Iris pigment epithelial cell (primary cell): ENCODE measurements at places on chromosomes 13 and 19.
A peak's percentile ranks its signal among the peaks of the same experiment; 100 is the strongest.

GRCh38 chr13:44197791-44198770 lies 175.5 kb upstream of the SERP2 start:
- DNase-seq, result peak; percentile 22

DNA sequence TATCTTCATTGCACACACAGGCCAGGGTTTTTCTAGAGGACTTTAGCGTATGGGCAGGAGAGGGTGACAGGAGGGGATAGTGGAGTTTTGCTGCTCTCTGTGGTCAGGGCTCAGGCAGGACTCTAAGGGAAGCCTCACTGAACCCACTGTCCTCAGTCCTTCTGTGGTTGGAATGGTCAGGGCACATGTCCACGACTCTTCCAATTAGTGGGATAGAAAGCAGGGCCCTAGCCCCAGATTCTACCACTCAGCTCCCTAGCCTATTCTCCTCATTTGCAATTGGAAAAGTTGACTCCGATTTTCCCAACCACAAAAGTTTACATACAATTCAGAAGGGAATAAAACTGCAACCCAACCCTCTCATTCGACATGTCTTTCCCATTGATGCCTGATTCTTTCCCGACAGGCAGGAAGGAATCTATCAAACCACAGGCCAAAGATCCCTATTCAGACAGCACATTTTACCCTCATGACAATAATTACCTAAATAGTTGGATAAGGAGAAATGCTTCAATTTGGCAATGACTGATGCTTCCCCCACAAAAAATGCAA lies 38.2 kb downstream of the TGDS start:
- DNase-seq, result no peak

DNA sequence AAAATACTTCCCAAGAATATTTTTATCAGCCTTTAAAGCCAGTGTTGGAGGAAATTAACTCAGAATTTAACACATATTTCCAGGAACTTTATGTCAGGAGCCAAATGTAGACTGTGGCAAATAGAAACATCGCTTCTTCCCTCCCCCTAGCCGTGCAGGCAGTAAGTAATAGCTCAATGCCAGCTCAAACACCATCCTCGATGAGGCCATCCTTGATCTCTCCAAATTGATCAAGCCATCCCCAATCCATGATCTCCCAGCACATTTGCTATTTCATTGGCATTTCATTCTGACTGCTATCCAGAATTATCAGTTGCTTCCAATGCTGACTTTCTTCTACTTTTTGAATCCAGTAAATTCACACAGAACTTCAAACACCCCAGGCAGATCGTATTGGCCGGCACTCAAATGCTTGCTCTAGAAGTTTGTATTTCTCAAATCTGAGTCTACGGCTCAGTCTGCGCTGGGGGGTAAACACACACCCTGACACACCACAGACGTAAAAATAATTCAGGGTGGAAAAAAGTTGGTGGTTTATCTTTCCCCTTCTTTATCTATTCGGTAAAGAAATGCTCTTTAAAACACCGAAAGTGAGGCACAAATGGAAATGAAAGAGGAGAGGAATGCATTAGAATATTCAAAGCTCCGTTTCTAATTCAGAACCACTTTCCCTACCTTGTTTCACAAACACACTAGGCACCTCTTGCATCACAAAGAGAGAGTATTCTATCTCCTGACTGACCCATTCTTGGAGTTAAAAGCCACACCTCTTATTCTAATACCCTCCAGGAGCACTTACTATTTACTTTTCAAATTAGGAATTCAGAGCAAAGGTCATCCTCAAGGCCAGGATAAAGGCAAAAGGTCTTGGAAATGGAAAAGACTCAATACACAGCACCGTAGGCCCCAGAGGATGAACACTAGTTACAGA lies 991 bp downstream of the OBI1 start:
- DNase-seq, result peak; percentile 32

DNA sequence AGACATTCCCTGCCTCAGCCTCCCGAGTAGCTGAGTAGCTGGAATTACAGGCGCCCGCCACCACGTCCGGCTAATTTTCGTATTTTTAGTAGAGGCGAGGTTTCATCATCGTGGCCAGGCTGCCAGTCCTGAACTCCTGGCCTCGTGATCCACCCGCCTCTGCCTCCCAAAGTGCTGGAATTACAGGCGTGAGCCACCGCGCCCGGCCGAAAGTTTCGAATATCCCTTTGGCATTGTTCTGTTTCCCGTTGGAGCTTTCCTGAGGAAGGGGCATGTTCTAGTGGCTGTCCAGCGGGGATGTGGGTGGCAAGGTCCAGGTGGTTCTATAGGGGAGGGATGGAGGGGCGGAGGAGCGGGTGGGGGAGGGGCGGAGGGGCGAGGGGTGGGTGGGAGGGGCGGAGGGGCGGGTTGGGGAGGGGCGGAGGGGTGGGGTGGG lies 2.1 kb upstream of the BSG start:
- no peak for DNase-seq

DNA sequence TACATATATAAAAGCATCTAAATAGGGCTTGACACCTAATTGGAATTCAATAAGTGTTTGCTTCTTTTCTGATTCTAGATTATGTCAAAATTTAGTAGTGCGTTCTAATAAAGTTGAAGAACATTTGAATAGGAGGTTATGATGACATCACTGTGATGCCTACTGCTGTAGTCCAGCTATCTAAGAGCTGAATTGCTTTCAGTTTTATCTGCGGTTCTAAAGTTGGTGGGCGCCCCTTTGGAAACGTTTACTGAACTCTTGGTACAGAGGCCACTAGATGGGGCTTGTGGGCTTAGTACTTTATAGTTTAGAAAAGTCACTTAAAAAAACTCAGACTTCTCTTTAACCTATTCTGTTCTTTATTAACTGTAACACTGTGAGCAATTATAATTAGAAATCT lies 776.9 kb downstream of the GPC5 start:
- DNase-seq, result peak; percentile 63

DNA sequence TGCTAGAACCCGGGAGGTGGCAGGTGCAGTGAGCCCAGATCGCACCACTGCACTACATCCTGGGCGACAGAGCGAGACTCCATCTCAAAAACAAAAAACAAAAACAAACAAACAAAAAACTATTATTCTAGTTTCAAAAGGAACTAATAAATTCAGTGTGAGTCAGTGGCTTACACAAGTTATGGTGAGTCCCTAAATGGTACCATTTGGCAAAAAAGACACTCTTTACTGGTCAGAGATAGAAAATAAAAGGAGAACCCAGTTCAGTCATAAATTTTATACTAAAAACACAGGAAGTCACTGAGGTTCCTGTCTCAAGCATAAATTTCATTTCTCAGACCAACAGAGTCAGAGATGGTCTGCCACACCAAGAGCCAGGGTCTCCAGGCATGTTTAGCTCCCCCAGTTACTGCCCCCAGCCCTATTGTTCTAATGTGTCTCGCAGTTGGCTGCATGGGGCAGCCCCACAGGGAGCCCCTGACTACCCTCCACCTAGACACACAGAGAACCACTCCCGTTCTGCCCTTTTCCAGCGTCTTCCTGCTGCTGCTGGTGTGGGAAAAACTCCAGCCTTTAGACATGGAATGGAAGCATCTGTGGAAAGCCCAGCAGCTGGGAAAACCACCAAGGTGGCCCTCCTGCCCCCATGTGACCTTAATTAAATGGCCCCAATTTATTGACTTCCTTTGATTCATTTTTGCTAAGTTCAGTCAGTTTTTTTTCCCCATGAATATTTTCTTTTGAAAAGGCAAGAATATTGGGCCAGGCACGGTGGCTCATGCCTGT lies 12.2 kb downstream of the THSD1 start:
- DNase-seq, result no peak

- no peak for DNase-seq
Observed at GRCh38 chr13:109205315-109205714, 575.9 kb downstream of the MYO16 start.

DNA sequence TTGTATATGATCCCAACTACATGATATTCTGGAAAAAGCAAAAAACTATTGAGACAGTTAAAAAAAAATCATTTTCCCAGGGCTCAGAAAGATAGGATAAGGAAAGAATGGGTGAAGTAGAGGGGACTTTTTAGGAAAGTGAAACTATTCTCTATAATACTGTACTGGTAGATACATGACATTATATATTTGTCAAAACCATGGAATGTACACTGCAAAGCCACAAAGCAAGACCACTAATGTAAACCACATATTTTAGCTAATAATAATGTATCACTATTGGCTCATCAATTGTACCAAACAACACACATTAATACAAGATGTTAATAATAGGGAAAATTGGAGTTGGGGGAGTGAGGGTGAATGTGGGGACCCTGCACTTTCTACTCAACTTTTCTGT lies 182.6 kb downstream of the EFNB2 start:
- peak; percentile 51 for DNase-seq

DNA sequence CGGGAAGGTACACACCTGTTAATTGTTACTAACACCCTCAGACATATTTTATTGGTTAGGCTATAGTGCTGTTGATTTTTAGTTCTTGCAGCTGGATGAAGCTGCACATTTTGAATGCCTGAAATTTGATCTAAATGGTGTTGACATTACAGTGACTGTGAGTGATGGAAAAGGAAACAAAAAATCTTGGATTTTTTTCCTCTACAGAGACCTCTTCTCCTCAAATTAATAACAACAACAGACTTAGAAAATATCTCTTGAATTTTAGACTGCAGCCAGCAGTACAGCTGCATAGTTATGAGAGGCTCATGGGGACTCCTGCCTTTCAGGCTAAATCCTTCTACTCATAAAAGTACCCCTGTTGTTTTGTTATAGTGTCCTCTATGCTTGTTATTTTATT lies 500.5 kb upstream of the SPRY2 start:
- no peak for DNase-seq

- no peak for DNase-seq
Observed at GRCh38 chr13:98442391-98443230, 134.3 kb downstream of the STK24 start.

GRCh38 chr13:23960566-23961156 lies 63.4 kb upstream of the C1QTNF9B start:
- peak; percentile 47 for DNase-seq

GRCh38 chr13:111114362-111115060 lies 599 bp upstream of the ARHGEF7 start:
- peak; percentile 27 for DNase-seq

DNA sequence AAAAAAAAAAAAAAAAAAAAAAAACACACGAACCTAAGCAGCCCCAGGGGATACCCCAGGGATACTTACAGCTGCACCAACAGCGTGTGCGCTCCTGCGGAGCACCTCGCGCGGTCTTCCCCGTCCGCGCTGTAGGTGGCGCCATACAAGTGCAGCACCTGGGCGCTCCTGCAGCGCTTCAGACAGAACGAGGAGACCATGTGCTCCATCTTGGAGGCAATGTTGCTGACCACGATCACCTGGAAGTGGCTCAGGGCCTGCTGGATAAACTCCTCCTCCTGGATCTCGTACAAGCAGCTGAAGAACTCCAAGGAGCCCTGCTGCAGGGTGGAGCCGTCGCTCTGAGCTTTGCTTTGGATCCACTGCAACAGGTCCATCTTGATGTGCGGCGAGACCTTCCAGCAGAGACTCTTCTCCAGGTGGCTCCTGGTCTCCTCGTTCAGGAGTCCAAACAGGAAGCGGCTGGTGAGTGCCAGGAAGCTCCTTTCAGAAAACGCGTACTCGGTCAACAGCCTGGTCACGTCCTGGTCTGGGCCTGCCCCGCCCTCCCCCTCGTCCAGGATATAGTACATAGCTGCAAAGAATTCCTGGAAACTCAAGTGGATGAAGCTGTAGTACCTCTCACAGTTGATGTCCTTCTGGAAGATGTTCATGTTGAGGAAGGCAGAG lies 14.5 kb downstream of the NLRP12 start:
- DNase-seq, result no peak

GRCh38 chr19:14556662-14557188 lies 15.1 kb downstream of the NDUFB7 start:
- DNase-seq, result peak; percentile 83

GRCh38 chr19:22622020-22622419 lies 12.1 kb upstream of the ZNF492 start:
- no peak for DNase-seq

DNA sequence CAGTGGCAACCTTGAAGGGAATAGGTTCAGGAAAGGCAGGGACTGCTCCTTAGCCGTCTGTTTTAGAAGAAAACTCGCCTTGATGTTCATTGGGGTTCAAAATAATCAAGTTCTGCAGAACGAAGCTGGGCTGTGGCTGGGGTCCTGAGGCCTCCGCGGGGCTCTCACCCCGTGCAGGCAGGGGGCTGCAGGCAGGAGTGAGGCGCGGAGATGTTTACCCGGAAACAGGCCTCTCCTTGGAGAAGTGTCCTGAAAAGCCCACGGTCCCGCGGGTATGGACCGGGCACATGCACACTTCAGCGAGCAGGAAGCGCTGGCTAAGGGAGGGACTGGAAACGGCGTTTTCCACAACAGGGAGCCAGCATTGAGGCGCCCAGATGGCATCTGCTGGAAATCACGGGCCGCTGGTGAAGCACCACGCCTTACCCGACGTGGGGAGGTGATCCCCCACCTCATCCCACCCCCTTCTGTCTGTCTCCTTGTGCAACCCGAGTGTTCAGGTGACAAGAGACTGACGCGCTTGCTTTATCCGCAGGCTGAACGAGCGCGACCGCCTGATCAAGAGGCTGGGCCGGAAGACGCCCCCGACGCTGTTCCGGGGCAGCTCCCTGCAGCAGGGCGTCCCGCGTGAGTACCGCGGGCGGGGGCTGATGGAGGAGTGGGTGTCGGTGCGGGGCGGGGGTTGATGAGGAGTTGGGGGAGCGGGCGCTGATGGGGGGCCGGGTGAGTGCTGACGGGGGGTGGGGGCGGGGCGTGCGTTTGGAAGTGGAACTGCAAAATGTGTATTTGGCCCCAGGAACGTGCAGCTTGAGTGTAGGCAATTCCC lies 39.6 kb downstream of the SHISA2 start:
- DNase-seq, result no peak

DNA sequence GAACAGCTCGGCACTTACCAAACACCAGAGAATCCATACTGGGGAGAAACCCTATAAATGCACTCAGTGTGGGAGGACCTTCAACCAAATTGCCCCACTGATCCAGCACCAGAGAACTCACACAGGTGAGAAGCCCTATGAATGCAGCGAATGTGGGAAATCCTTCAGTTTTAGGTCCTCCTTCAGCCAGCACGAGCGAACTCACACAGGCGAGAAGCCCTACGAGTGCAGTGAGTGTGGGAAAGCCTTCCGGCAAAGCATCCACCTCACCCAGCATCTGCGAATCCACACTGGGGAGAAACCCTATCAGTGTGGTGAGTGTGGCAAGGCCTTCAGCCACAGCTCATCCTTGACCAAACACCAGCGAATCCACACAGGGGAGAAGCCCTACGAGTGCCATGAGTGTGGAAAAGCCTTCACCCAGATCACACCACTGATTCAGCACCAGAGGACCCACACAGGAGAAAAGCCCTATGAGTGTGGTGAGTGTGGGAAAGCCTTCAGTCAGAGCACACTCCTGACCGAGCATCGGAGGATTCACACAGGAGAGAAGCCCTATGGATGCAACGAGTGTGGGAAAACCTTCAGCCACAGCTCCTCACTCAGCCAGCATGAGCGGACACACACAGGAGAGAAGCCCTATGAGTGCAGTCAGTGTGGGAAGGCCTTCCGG lies 8.3 kb downstream of the ZNF135 start:
- peak; percentile 7 for DNase-seq

GRCh38 chr19:28169168-28169887 lies 1043.6 kb downstream of the UQCRFS1 start:
- no peak for DNase-seq

DNA sequence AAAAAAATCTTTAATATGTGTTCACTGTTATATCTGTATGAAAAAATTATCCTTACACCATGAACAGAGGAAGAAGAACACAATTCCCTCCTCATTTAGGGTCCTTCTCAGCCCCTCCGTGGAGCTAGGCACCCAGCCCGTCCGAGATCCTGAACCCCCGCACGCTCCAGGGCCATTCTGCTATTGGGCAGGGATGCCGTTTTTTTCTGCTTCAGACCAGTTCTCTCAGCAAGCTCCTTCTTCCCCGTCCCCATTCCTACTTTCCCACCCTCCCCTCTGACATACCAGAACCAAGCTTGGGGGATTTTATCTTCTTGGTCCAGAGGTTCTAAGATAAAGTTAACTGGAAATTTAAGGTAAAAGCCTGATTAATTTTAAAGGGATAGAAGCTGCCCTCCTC lies 36.2 kb downstream of the ATP12A start:
- no peak for DNase-seq
